Fibroblast of lung (primary cell): ENCODE measurements at places on chromosomes 16 and 17. TPM values are rescaled to one million over a fixed set of nuclear protein-coding genes. Genes with fewer than 3 reads are reported as not detected.

The MYH2 gene
- not detected in 2 replicates for total RNA-seq

DNA sequence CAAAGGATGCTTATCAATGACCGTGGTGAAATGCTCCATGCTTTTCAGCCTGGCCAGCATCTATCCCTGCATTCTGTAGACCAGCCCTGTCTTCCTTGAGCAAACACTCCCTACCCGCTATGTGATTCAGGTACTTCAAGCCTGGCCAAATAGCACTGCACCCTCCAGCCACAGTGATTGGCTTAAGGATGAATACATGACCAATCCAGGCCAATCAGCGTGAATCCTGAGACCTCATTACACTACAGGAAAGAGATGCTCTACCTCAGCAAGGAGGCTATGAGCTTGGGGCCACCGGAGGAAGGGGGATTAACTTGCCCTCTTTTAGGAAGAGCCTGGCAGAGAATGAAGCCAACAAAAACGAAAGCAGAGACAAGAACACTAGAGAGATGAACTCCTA is 162.5 kb downstream of the ZNF423 start:
- no peak overlapping the region for H3K27ac ChIP-seq
- H3K4me3 ChIP-seq: no peak overlapping the region
- no peaks in the 10 kb centered on the region for H3K36me3 ChIP-seq
- H3K27me3 ChIP-seq: no peaks in the 10 kb centered on the region
- no peak for DNase-seq
- H3K4me1 ChIP-seq: no peaks in the 10 kb centered on the region

- DNase-seq: no peak
- H3K27me3 ChIP-seq: no peaks in the 10 kb centered on the region
- no peak overlapping the region for H3K4me3 ChIP-seq
- peaks cover 8% of the 10 kb centered on the region for H3K4me1 ChIP-seq
- no peaks in the 10 kb centered on the region for H3K36me3 ChIP-seq
- H3K27ac ChIP-seq: peak overlapping the region; percentile 44
These were observed 15.8 kb upstream of the AGRP start for GRCh38 chr16:67499106-67499505.

The JPH3 gene
- total RNA-seq: not detected in 2 replicates

GRCh38 chr17:1000597-1001461 is 3.9 kb downstream of the TIMM22 start:
- peaks cover 58% of the 10 kb centered on the region for H3K4me1 ChIP-seq
- peak overlapping the region; percentile 86 for H3K27ac ChIP-seq
- no peak overlapping the region for H3K4me3 ChIP-seq
- peaks cover 15% of the 10 kb centered on the region for H3K36me3 ChIP-seq

- H3K27ac ChIP-seq: no peak overlapping the region
- H3K36me3 ChIP-seq: no peaks in the 10 kb centered on the region
- no peak for DNase-seq
- H3K27me3 ChIP-seq: no peaks in the 10 kb centered on the region
- H3K4me3 ChIP-seq: no peak overlapping the region
- H3K4me1 ChIP-seq: no peaks in the 10 kb centered on the region
These were observed 40.2 kb upstream of the ZCCHC14 start for GRCh38 chr16:87533061-87533460.

The SDR42E2 gene
- under 0.01 TPM in 1 of 2 replicates, not detected in the other for total RNA-seq

DNA sequence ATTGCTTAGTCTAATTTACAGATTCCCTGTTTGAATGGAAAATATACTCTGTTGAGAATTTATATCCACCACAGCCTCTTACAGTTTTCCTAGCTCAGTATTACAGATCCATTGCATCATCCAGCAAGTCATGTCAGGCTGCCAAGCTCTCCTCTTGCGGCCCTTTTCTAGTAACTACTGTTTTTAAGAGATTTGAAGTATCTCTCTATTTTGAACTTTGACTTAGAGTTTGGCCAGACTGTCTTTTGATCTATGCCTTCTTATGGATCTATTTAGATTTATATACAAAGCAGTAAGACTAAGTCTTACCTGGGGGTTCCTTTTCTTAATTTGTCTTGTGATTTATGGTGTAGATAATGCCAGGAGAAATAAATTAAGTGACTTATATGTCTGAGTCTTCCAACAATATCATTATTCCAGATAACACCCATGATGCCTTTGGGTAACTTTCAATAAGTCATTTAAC is 53.1 kb upstream of the ABCC11 start:
- H3K27me3 ChIP-seq: no peaks in the 10 kb centered on the region
- H3K4me1 ChIP-seq: no peaks in the 10 kb centered on the region
- DNase-seq: peak; percentile 61
- H3K4me3 ChIP-seq: no peak overlapping the region

The HS3ST3B1 gene
- 13.4 and 17.2 TPM in 2 replicates for total RNA-seq
